ENCODE measurements at places on chromosomes 1 and 21. TPM values are rescaled to one million over a fixed set of nuclear protein-coding genes. Genes with fewer than 3 reads are reported as not detected.

Gene RPL22
- 130 TPM for total RNA-seq

Gene TEKT2
- total RNA-seq: not detected

Gene ELF3
- total RNA-seq: 4.9 TPM

Gene PANK4
- 27.1 TPM for total RNA-seq

Gene CCDC190
- total RNA-seq: not detected

Gene GJA8
- not detected for total RNA-seq

Gene STIL
- 1.1 TPM for total RNA-seq

DNA sequence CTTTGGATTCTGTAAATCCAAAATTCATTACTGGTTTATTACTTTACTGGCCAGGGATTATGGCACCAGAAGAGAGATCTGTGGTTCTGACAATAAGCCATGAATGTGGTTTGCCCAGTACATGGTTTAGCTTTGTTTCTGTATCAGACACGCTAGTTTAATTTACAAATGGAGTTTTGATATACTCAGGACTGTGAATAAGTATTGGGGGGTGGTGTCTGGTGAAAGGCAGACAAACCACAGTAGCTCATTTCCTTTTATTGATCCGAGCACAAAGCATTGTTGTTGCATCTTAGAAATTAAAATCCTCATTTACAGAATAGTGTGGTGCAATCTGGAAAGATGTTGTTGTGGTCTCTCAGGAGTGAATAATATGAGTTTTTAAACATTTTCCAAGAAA, 96.0 kb downstream of the ST6GALNAC3 start:
- H3K4me1 ChIP-seq: no peaks in the 10 kb centered on the region
- no peak for DNase-seq
- H3K27me3 ChIP-seq: no peaks in the 10 kb centered on the region
- no peak overlapping the region for H3K27ac ChIP-seq

GRCh38 chr21:25896501-25897056, 161.8 kb downstream of the GABPA start:
- no peaks in the 10 kb centered on the region for H3K27me3 ChIP-seq
- no peaks in the 10 kb centered on the region for H3K4me1 ChIP-seq
- H3K27ac ChIP-seq: no peak overlapping the region
- no peak for DNase-seq
- no peak overlapping the region for H3K4me3 ChIP-seq

GRCh38 chr1:55484173-55484572, 269.0 kb upstream of the USP24 start:
- no peaks in the 10 kb centered on the region for H3K27me3 ChIP-seq
- H3K4me1 ChIP-seq: no peaks in the 10 kb centered on the region
- DNase-seq: no peak

DNA sequence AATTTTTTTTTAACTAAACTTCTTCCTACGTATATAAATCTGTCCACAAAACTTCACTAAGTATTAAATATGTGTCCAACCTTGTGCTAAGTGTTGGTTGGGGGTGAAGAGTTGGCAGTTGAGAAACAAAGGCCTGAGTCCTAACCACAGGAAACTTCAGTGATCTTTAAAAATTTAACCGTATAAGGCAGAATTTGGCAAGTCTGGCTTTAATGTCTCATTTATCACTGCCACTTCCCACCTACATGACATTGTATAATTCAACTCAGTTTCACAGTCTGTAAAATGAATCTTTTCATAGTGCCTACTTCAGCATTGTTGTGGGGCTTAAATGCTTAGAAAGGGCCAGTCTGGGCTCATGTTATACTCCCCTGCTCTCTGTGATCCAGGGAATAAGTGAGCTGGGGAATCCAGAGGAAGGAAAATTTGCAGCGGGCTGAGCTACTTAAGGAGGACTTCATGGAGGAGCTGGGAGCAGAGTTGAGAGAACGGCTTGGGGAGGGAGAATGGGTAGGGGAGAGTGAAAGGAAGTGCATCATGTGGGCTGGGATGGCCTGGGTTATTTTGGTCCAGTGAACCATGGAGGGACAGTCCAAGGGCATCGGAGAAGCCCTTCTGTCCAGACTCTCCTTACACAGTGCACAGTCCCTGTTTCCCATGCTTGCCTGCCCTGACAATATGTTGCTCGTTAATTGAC, 14.5 kb downstream of the IFNAR2 start:
- H3K4me1 ChIP-seq: no peaks in the 10 kb centered on the region
- no peak overlapping the region for H3K4me3 ChIP-seq
- H3K36me3 ChIP-seq: peaks cover 23% of the 10 kb centered on the region
- H3K27me3 ChIP-seq: no peaks in the 10 kb centered on the region
- no peak overlapping the region for H3K27ac ChIP-seq

DNA sequence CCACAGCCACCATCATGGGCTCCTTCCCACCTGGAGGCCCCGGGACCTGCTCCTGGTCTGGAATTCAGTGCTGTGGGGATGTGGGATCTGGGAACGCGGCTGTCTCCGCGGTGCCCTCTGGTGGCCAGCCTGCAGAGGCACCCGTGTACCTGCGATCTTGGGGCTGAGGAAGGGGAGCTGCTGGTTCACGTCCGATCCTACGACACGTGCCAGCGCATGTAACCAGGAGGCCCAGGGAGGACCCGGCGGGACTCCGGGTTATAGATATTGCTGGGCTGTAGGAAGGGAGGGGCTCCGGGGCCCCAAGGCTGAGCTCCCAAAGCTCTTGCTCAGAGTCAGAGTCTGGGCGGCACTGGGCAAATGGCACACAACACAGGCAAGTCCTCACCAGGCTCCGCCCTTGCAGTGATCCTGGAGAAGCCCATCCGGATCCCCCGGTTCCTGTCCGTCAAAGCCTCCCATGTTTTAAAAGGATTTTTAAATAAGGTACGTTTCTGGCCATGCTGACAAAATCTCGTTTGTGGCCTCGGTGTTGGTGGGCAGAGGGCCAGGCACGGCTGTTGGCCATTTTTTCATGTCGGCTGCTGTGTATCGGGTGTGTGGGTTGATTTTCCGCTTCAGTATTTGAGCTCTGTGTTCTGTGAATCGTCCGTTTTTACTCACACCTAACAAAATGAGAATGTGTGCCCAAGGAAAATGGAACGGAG, 20.1 kb downstream of the FAAP20 start:
- no peaks in the 10 kb centered on the region for H3K4me1 ChIP-seq
- H3K36me3 ChIP-seq: no peaks in the 10 kb centered on the region
- H3K27ac ChIP-seq: no peak overlapping the region
- no peak for DNase-seq

DNA sequence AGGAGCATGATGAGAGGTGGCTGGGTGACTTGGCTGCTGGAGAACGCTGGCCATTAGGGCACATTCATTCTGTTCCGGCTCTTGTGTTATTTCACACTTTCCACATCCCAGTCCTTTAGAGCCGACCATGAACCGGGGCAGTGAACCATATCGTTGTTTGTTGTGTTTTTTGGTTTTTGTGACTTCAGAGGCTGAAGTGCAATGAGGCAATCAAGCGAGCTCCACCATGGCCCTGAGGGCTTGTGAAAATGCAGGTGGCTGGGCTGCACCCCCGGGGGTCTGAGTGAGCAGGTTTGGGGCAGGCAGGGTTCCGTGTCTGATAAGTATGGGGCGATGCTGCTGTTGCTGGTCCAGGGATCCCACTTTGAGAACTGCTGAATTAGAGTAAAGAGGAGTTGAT, 23.7 kb downstream of the ABCG1 start:
- H3K36me3 ChIP-seq: no peaks in the 10 kb centered on the region
- DNase-seq: no peak
- H3K4me3 ChIP-seq: no peak overlapping the region
- H3K27me3 ChIP-seq: no peaks in the 10 kb centered on the region

DNA sequence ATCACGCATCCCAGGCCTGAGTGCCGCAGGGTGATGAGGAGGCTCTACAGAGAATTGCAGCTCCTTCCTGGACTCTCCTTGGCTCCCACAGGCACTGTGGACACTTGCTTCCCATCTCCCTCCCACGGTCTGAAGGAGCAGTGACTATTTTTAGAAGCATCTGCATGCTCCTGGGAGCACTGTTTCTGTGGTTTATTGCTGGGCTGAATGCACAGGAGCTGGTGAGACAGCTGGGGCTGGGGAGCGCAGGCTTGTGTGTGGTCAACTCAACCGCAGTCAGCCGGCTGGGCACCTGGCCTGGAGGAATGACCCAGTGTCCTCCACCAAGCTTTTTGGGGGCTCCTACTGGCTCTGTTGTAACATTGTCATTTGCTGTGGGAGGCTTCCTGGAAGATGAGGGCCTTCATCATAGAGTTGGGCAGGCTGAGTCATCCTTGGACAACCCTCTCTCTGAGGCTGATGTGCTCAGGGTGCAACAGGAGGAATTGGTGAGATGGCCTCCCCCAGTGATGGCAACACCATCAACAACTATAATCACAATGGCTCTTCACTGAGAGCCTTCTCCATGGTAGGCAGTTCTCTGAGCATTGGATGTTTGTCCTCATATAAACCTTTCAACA, 1.7 kb downstream of the NFASC start:
- H3K27ac ChIP-seq: no peak overlapping the region
- H3K4me3 ChIP-seq: no peak overlapping the region
- no peak for DNase-seq
- no peaks in the 10 kb centered on the region for H3K27me3 ChIP-seq

DNA sequence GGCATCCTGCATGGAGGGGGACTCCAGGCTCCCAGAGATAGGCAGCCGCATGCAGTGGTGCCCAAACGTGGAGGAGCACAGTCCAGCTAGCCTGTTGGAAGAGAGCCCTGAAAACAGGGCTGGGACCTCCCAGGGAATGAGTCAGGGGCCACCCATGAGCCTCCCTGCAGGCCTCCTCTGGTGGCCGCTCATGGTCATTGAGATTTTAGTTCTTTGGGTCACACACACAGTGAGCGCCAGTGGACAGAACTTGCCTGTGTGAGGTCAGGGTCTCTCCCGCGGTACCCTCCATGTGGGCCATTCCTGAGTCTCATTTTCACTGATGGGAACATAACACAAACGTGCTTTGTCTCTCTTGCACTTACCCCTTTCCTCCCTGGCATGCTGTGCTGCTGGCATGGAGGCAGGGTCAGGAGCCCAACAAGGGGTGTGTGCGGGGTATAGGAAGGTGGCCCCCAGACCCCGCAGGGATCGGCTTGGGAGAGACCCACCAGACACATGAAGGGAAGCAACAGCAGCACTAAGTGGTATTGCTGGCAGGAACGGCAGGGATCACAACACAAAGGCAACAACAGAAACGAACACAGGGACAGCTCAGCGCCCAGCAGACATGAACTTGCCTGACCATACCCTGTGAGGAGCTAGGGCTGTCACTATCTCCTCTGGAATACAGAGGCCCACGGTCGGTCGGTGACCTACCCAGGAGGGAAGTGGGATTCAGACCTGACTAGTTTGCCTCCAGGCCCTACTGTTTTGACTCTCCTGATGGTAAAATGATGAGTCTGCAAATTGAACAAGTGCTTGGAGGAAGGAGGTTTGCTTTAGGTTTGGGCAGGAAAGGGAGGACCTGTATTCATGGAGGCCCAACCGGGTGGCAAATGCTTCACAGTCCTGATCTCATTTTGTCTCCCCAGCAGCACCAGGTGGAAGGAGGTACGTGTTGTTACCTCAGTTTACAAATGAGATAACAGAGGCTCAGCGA, 31.8 kb downstream of the ABCG1 start:
- H3K4me3 ChIP-seq: no peak overlapping the region
- peaks cover 6% of the 10 kb centered on the region for H3K4me1 ChIP-seq
- H3K27me3 ChIP-seq: no peaks in the 10 kb centered on the region
- no peaks in the 10 kb centered on the region for H3K36me3 ChIP-seq
- no peak overlapping the region for H3K27ac ChIP-seq
- no peak for DNase-seq

DNA sequence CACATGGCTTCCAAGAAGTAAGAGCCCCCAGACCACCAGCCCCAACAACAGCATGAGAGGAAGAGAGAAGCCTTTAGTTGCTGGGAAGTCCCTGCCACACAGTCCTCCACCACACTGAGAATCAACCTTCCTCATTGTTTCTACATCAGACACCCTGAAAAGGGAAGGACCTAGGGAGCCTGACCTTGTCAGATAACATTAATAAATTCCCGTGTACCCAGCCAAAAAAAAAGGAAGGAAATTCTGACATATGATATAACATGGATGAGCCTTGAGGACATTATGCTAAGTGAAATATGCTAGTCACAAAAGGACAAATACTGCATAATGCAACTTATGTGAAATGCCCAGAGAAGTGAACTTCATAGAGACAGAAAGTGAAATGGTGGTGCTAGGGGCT, 65.6 kb upstream of the ARHGAP29 start:
- H3K36me3 ChIP-seq: no peaks in the 10 kb centered on the region
- no peak overlapping the region for H3K4me3 ChIP-seq
- peaks cover 53% of the 10 kb centered on the region for H3K4me1 ChIP-seq
- H3K27me3 ChIP-seq: no peaks in the 10 kb centered on the region

GRCh38 chr21:28904961-28905435, 87.7 kb downstream of the LTN1 start:
- H3K4me3 ChIP-seq: no peak overlapping the region
- peaks cover 7% of the 10 kb centered on the region for H3K4me1 ChIP-seq
- H3K27ac ChIP-seq: no peak overlapping the region
- H3K27me3 ChIP-seq: no peaks in the 10 kb centered on the region
